Cerebellum (tissue), 4 donors: ENCODE measurements at places on chromosomes 6 and 20.
A peak's percentile ranks its signal among the peaks of the same experiment; 100 is the strongest.

GRCh38 chr6:88855541-88856147 lies 107.8 kb downstream of the RNGTT start:
- DNase-seq = no peak

DNA sequence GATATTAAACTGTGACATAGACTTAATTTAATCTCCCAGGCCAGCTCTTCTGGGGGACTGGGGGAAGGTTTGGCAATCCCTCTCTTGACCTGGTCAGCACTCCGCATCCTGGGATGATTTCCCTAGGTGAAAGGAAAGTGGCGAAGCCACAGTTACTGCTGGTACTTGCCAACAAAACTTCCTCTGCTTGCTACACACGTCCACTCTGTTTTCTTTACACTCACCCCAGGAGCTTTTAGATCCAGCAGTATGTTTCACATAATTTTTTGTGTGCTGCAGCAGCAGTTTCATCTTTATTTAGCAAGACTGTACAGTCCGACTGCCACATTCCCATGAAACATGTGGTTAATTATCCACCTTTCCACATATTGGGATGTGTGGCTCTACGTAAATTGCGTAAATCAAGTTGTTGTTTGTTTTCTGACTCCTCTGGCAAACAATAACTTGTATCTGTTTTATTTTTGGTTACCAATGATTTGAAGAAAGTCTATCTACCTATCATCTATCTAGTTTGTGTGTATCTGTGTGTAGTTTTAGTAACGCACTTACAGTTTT lies 284.0 kb downstream of the PHF3 start:
- no peak for DNase-seq

DNA sequence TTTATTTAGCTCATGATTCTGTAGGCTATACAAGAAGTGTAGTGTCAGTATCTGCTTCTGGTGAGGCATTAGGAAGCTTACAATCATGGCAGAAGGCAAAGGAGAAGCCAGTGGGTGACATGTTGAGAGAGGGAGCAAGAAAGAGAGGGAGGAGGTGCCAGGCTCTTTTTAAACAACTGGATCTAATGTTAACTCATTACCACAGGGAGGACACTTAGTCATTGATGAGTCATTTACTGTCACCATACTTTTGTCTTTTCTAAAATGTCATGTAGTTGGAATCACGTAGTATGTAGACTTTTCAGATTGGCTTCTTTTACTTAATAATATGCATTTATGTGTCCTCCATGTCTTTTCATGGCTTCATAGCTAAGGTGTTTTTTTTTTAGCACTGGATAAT lies 58.1 kb downstream of the NUS1 start:
- no peak for DNase-seq

GRCh38 chr6:112332274-112332673 lies 14.9 kb upstream of the RFPL4B start:
- no peak for DNase-seq

DNA sequence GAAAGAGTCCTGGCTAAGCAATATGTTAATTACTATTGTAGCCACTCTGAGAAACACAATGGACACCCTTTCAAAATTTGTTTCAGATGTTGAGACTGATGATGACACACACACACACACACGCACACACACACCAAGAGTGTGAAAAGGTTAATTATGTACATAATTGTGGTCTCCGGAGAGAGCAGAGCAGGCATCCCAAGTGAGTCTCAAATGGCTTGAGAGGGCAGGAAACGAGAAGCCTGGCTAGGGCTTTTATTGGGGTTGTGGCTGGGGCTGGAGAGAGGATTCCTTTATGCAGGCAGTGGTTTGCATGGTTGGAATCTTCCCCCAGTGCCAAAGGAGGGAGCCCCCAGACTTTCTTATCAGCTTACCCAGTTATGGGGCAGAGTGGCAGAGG lies 38.2 kb upstream of the NKX2-4 start:
- no peak for DNase-seq

DNA sequence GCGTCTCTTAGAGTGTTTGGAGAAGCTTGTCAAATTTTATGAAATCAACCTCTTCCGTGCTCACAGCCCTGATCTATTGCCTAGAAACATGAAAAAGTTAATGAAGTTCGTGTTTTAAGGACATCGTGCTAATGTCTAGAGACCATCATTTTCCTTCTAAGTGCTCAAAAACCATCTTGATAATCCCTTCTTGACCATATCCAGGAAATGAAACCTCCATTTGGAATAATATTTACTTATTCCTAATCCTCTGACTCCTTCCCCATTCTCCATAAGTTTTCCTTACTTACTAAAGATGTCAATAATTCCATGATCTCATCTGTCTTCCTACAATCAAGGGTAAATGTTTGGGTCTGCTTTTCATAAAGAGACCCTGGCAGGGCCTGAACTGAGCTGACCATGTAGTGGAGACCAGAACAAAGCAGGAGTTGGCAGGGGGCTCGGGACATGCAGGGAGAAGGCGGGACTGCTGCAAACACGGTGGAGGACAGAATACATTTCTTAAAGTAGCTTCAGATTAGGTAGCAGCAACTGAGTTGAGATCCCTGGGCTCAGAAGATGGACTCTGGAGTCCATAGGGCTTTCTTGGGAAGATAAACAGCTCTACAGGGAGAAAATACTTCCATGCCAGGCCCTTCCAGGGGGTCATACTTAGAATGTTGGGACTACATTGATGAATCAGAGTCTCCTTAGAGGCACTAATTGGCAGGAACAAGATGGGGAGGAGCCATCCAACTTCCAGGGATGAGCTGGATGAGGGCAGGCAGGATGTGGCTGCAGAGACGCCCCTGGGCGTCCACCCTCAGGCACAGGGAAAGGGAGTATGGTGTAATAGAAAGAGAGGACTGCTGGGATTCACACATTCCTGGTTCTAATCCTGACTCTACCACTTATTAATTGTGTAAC lies 100.7 kb downstream of the RIN2 start:
- DNase-seq = no peak

GRCh38 chr6:82894653-82895259 lies 170.9 kb downstream of the UBE3D start:
- DNase-seq = no peak

GRCh38 chr6:150568560-150568959 lies 31.1 kb upstream of the PLEKHG1 start:
- DNase-seq = no peak

- DNase-seq = peak; percentile 66
Measured at GRCh38 chr6:157652601-157653363, 170.3 kb upstream of the SNX9 start.

DNA sequence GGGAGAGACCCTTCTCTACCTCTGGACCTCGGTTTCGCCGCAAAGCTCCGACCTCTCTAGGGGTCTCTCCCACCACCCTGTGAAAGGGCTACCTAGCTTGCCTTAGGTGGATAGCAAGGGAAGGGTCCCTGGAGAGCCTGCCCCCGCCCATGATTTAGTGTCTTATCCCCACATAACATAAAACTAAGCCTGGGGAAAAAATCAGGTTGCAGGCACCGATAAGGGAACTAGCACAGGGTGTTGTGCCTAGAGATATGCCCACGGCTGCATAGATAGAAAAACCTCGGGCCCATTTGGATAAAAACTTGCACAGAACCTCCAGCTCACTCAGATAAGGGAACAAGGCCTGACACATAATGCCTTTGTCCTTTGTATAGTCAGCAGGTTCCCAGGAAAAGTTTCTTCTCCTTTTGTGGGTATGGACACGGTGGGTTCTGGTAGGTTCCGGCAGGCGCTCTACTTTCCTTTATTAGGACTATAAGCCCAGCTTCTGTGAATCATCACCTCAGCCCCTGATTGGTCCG lies 846 bp downstream of the ZSCAN31 start:
- DNase-seq = no peak

GRCh38 chr6:42175860-42176259 lies 2.7 kb downstream of the GUCA1A start:
- no peak for DNase-seq

GRCh38 chr20:40241596-40242343 lies 447.3 kb downstream of the MAFB start:
- no peak for DNase-seq

DNA sequence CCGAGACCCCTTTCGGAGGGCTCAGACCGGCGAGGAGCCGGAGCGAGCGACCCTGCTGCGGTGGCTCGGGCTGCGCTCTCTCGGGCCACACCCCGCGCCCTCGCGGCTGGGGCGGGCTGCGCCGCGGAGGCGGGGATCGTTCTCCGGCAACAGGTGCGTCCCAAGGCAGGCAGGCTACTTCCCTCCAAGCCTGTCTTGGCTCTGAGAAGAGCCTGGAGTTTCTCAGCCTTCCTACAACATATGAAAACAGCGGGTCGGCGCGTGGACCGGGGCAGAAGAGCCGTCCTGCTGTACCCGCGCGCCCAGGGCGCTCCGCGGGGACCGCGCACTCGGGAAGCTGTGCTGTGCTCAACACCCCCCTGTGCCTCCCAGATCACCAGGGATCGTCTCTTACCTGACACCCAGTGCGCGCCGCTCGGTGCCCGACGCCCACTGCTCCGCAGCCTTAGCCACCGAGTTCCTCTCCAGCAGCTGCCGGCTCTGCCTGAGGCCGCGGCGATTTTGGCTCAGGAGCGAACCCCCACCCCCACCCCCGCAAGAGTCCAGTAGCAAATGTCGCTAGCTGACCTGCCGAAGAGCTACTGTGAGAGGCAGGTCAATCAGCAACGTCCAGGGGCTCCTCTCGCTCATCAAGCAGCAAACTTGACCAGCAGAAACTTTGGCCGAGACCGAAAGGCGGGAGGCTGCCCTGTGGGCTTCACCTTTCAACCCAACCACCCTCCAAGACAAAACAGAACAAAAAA lies 3.7 kb upstream of the OLIG3 start:
- no peak for DNase-seq

- DNase-seq = no peak
Measured at GRCh38 chr20:45792317-45793118, 764 bp downstream of the DNTTIP1 start.

DNA sequence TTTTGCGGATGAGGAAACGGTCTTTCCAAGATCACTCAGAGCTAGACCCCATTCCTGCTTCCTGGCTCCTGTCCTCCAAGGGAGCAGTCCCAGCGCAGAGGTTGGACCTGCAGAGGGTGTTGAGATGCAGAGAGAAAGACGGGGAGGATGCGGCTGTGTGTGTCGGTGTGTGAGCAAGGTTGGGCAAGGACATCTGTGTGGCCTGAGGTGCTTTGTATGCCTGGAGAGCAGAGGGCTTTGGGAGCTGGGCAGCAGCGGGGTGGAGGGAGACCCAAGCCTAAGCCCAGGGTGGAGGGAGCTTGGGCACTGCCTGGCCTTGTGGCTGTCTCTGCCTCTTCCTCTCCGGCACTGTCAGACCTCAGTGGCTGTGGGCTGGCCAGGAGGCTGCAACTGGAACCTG lies 147.4 kb upstream of the RNF24 start:
- DNase-seq = no peak

GRCh38 chr6:149933461-149933860 lies 8.4 kb upstream of the ULBP2 start:
- no peak for DNase-seq

GRCh38 chr20:2133318-2134183 lies 31.9 kb downstream of the STK35 start:
- no peak for DNase-seq

DNA sequence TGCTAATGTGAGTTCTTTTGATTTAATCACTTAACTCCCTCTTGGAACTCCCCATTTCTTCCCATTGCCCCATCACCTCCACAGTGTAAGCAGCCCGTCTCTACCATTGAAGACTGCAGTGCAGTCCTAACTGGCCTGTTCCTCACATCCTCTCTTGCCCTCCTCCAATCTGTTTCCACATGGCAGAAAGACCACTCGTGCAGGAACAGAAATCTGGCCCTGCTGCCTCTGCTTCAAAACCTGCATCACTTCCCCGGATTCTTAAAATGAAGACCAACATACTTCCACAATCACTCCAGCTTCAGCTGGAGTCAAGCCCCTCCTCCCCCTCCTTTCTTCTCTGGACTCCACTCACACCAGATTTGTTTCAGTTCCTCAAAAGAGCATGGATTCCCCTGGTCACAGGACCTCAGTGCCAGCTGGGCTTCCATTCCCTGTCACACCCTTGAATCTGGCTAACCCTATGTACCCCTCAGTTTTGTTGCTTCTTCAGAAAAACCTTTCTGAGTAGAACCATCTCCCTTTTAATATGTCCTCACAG lies 802.3 kb downstream of the MAFB start:
- DNase-seq = no peak

GRCh38 chr20:62019881-62020492 lies 45.7 kb downstream of the TAF4 start:
- DNase-seq = no peak

- DNase-seq = no peak
Measured at GRCh38 chr6:42766163-42766670, 15.6 kb upstream of the BICRAL start.

- DNase-seq = no peak
Measured at GRCh38 chr20:8438748-8439147, 306.7 kb downstream of the PLCB1 start.

GRCh38 chr6:79038061-79038460 lies 40.0 kb downstream of the PHIP start:
- no peak for DNase-seq

GRCh38 chr6:14075095-14075503 lies 42.5 kb upstream of the CD83 start:
- DNase-seq = no peak

GRCh38 chr20:21391185-21391971 lies 5.9 kb downstream of the NKX2-4 start:
- DNase-seq = no peak

DNA sequence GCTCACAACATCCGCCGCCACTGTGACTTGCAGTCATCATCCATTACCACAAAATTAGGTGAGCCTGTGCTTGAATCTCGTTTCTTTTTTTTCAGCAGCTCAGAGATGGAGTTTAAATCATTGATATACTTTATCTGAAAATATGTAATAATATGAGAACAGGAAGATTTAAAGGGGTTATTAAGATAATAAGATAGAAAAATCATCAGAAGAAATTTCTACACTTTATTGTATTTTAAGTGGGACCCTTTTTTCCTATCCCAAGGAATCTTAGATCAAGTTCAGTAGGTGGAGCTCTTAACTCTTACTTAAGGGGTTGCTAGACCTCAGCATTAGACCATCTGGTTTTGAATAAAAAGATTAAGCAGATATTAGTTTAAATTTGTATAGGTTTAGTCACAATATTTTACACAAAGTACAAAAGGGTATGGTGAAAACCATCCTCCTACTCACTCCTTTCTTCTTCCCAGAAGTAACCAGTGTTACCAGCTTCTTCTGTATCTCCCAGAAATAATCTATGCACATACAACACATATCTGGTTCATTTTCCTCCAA lies 9.4 kb upstream of the NCOA7 start:
- peak; percentile 50 for DNase-seq

- DNase-seq = no peak
Measured at GRCh38 chr6:15061180-15061641, 184.7 kb upstream of the JARID2 start.

DNA sequence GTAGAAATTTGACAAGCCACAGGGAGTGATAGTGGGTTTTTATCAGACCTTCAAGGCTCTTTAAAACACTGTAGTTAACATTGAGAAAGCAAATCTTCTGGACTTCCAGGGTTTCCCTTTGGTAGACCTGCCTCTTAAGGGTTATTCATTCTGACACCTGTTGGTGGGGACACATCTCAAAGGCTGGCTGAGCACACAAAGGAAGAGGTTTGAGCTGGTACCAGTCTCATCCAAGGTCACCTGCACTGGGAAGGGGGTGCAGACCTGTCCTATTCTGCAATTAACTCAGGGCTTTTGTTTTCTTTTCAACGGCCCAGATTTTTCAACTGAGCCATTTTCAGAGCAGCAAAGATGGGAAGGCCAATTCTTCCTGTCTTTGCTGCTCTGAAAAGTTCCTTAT lies 45.6 kb downstream of the EDN1 start:
- DNase-seq = no peak

GRCh38 chr6:169445661-169446581 lies 192.3 kb upstream of the THBS2 start:
- DNase-seq = no peak

GRCh38 chr6:17352302-17352701 lies 41.1 kb upstream of the CAP2 start:
- no peak for DNase-seq
